ENCODE measurements at places on chromosomes 7 and 10.
A peak's percentile ranks its signal among the peaks of the same experiment; 100 is the strongest.

- no peak for DNase-seq
Observed at GRCh38 chr10:71635251-71635866, 84.2 kb downstream of the C10orf105 start.

- DNase-seq: no peak
Observed at GRCh38 chr7:65397730-65398142, 24.1 kb downstream of the ZNF92 start.

GRCh38 chr7:81684514-81685269 is 85.2 kb downstream of the HGF start:
- peak; percentile 72 for DNase-seq

DNA sequence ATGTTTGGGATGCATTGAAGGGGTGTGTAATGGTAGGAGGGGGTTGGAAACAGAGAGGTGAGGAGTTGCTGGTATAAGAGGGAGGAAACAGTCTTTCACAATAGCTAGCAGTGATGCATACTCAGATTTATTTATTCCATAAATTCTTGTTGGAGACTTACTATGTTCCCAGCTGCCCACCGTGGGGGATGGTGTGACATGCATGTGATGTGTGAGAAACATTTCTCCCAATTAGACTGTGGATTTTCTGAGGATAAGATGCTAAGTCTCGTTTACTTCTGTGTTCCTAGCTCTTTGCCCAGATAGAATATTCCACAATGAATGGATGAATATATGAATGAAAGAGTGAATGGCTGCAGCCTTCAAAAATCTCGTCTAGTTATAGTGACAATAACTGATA is 23.0 kb upstream of the NEUROD6 start:
- DNase-seq: no peak

- no peak for DNase-seq
Observed at GRCh38 chr7:36440880-36441279, 51.2 kb downstream of the ANLN start.

DNA sequence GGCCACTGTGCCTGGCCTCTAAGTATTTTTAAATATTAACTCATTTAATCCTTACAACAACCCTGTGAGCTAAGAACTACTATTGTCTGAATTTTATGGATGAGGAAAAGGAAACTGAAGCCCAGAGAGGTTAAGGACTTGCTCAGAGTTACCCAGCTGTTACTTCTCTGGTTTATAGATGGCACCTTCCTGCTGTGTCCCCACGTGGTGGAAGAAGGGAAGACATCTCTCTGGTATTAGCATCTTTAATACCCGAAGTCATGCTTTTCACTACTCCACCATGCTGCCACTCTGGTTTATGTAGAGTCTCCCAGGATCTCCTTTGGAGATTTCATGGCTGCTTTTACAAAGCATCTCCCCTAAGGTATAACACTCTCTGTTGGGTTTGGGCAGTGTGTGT is 105.5 kb upstream of the MKLN1 start:
- no peak for DNase-seq

- no peak for DNase-seq
Observed at GRCh38 chr10:74556072-74556705, 270.2 kb upstream of the KAT6B start.

DNA sequence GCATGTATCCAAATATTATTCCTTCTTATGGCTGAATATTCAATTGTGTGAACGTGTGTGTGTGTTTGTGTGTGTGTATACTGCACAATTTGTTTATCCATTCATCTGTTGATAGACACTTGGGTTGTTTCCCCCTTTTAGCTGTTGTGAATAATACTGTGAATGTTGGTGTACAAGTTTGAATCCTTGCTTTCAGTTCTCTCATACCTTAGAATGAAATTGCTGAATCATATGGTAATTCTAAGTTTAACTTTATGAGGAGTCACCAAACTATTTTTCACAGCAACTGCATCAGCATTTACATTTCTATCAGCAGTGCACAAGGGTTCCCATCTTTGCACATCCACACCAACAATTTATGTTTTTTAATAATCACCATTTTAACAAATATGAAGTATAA is 86.9 kb upstream of the GATAD1 start:
- no peak for DNase-seq

Data from glutamatergic neuron (in vitro differentiated cells).